Right forelimb (tissue), 1 donor: ENCODE measurements at places on chromosomes 5 and 9.

DNA sequence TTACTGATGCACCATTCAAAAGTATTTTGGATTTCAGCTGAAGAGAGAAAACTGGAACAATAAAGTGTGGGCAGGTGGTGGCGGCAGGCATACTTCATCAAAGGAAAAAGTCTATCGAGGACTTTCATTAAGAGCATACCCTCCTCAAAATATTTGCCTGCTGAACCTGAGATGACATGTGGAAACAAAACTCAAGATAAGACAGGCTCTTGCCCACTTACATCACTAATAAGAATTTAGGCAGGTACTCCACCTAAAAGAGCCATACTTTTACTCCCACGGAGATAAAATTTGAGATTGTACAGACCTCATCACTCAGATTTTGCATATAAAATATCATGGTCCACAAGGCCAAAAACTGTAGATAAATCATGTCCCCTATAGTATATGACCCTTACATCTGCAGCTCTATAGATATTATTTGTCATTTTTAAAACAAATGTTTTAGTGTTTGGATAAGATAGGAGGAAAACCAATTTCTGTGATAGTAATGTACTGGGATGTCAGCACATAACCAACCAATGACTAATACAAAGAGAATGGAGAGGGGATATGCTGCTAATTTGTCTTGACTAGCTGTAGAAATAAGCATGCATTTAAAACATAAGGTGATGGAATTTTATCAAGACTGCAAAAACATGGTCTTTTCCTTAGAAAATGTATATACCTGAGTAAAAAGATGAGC is 730.6 kb upstream of the ZNF608 start:
- DNase-seq, result no peak

- no peak for DNase-seq
These were observed 41.1 kb upstream of the RUFY1 start for GRCh38 chr5:179509239-179509638.

- no peak for DNase-seq
These were observed 49.7 kb upstream of the NCS1 start for GRCh38 chr9:130122456-130122855.

GRCh38 chr9:108673386-108673785 is 182.4 kb downstream of the ACTL7B start:
- DNase-seq, result no peak

DNA sequence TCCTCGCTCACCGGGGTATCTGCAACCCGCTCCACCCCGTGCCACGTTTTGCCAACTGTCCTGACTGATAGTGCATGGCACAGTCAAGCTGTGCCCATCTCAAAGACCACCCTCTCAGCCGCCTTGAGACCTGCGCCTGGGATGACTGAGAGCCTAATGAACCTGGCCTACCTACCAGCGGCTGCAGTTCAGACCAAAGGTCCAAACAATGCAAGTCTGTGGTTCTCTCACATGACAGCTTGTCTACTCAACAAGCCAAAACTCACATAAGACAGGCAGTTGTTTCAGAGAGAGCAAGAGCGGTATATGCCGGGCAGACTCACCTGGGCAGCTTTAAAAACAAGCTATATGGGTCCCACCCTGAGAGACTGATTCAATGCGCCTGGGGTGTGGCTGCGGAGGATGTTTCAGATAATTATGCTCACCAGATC is 70.5 kb downstream of the EPB41L4B start:
- DNase-seq, result no peak

GRCh38 chr5:126651013-126651577 is 50.3 kb downstream of the PHAX start:
- no peak for DNase-seq

GRCh38 chr5:26024774-26025173 is 1013.6 kb downstream of the CDH9 start:
- DNase-seq, result no peak
